Stimulated activated CD8-positive, alpha-beta memory T cell treated with anti-CD3 and anti-CD28 coated beads, Interleukin-4, amount 100 ng/mL, for 24 hours (primary cell): ENCODE measurements at places on chromosomes 4 and X.

DNA sequence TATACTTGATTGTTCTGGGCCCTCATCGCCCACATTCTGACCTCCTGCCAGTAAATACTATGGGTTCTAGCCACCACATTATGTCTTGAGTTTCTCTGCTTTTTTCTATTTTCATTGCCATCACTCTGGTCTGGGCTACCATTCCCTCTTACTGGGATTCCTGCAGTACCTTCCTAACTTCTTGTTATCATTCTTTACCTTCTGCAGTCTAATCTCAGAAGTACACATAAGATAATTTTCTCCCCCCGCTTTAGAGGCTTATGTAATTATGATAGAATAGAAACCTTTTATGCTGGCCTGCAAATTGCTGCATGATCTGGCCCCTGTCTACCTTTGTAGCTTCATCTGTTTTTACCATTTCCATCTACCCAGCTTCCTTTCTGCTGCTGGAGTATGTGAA lies 19.2 kb downstream of the STIM2 start:
- no peak for DNase-seq

DNA sequence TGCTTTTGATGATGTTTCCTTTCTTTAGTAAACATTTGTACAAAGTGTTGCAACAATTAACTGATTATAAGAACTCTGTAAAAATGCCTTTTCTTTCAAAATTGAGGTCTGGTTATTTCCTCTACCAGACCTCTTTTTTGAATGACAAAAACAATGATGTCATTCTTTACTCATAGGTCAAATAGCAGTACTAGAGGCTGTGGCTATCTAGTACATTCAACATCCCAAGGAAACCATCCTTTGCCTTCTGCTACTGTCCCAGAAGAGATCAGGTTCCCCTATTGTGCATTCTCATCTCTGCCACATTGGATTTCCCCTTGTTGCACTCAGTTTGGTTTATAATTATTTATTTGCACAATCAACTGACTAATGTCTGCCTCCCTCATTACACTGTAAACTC lies 19.1 kb upstream of the MAD2L1 start:
- DNase-seq, result no peak

DNA sequence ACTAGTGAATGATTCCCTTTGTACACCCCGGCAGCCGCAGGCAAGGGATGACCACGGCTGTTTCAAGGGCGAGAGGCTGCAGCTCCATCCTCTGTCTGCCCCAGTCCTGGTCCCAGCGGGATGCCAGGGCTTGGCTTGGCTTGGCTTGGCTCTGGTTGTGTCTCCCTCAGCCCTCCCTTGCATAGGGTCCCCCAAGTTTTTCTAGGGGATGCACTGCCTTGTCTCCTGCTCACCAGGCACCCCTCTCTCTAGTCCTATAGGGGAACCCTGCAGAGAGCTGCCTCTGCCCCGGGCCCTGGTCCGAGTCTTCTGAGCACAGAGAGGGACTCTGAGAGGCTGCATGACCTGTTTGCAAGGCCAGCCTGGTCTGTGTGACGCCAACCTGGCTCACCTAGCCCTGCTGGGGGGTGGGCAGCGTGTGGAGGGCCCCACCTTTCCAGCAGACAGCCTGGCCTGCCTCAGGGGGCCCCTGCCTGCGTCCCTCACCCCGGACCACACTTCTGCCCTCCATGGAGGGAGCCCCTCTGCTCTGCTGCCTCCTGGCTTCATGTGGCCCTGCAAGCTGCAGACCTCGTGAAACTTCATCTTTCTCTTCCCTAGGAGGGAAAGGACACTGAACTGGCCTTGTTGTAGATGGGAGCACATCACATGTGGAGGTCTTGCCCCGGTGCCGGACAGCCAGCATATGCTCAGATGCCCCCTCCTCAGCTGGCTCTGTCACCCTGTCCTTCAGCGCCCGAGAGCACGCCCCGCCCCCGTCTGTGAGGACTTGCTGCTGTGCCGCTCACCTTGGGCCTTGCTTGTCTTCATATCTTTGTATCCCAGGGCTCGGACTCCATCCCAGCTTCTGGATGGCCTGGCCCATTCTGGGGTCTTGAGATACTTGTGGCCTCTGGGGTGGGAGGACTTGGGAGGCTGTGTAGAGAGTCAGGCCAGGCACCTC lies 16.4 kb downstream of the SORCS2 start:
- no peak for DNase-seq

DNA sequence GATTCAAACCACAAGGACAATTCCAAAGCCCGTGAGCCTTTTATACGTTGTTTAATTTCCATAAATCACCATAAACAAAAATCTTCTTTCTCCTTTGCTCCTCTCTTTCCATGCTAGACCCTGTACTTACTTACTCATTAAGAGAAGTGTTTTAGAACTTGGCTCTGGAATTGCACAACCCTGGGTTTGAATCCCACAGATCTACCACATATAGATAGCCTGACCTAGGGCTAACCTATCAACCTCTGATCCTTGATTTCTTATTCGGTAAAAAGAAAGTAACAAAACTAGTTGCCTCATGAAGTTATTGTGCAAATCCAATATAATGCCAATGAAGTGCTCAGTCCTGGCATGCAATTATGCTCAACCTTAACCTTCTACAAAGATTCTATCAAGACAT lies 68.8 kb downstream of the ZAR1 start:
- no peak for DNase-seq

DNA sequence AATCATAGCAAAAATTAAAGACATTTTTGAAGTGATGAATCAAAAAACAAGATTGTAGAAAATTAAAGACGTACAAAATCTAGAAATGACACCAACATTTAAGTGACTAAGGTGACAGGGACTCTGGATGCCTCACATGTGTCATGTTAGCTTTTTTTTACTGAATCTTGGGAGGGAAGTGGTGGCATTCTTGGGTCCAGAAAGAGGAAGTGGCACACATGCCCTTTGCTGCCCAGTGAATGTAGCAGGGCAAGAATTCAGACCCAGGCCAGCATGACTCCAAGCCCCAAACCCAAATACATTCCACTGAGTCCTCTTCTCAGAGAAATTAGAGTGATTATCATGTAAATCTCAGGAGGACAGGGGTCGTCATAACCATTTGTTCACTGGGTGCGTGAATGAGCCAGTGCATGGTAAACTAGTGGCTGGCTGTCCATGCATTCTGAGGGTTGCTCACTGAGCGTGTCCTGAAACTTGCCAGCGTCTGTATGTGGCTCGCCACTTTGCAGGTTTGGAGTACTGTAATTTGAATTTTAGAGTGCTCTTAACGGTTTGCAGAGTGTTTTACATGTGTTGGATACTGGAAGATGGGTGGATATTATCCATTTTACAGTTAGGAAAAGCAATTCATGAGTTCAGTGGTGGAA lies 55.4 kb upstream of the TBC1D14 start:
- no peak for DNase-seq

GRCh38 chr4:118772081-118772766 lies 63.7 kb downstream of the SEC24D start:
- DNase-seq, result no peak
